ENCODE measurements at places on chromosomes 1 and 21.
A peak's percentile ranks its signal among the peaks of the same experiment; 100 is the strongest.

GRCh38 chr1:242736611-242737010, 212.1 kb upstream of the PLD5 start:
- no peak for DNase-seq

GRCh38 chr1:76474922-76475321, 392.4 kb upstream of the ST6GALNAC5 start:
- DNase-seq, result no peak

- DNase-seq, result no peak
These were observed 49.7 kb downstream of the KCNC4 start for GRCh38 chr1:110259770-110260169.

DNA sequence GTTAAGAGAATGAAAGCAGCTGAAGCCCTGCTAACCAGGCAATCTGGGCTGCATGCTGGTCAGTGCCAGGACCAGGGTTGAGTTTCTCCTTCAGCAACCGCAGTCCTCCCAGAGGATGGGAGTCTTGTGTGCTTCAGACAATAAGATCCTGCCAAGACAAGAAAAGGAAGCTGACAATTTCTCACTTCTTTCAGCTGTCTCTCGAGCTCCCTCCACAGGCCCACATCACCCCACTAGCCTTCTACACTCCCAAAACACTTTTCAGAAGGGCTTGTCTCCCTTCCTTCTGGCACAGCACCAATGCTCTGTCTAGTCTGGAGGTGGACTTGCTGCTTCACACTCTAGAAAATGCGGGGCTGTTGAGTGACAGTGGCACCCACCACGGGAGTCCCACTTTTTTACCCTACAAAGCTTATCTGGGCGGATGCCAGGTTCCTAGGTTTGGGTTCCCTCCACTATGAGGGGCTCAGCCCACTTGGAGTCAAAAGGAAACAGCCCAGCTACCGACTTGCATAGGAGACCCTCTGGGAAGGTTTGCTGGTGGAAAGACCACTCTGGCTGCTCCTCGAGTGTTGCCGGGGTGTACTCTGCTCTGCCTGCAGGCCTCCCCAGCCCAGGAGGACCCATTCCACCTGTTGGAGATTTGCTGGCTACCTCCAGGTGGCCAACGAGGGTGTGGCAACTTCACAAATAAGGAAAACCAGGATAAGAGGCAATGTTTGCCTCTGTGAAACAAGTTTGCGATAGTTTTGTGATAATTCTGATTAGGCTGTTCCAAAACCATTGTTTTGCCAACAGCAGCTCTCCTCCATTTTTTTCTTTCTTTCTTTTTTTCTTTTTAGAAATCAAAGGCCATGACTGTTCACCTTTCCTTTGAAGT, 68.9 kb downstream of the TENT5C start:
- DNase-seq, result no peak

DNA sequence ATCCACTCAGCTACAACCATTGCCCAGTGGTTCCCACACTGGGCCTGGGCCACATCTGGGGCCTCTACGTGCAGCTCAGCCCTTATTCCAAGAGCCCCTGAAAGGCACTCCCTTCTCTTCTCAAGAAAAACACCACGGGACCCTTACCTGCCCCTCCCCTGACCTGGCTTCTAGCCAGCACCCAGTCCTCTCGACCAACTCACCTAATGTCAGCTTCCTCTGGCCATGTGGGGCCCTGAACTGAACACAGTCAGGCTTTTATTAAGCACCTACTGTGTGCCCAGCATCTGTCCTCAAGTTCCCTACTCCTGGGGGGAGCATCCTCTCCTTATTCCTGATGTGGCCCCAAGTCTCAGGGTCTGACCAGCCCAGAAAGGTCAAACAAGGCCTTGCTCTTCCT, 208.4 kb downstream of the MATN1 start:
- no peak for DNase-seq

DNA sequence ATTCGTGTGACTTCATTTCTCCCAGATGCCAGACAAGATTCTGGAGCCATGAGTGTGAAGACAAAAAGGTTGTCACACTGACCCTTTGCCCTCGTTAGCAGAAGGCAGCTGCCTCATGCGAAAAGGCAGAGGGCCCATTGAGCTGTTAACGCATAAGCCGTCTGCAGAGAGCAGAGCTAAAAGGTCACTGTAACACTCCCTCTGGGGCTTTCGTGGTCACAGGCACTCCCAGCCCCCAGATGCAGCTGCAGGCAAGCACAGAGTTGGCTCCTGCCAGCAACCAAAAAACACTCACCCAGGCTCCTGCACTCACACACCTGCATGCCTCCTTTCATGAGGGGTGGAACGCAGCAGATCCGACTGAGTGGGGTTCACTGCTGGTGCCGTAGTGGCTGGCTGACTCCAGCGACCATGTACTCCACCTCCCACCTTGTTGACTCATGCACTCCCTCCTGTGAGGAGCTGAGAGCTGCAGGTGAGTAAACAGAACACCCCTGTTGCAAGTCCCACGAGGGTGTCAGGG, 287.5 kb downstream of the SMYD3 start:
- no peak for DNase-seq

DNA sequence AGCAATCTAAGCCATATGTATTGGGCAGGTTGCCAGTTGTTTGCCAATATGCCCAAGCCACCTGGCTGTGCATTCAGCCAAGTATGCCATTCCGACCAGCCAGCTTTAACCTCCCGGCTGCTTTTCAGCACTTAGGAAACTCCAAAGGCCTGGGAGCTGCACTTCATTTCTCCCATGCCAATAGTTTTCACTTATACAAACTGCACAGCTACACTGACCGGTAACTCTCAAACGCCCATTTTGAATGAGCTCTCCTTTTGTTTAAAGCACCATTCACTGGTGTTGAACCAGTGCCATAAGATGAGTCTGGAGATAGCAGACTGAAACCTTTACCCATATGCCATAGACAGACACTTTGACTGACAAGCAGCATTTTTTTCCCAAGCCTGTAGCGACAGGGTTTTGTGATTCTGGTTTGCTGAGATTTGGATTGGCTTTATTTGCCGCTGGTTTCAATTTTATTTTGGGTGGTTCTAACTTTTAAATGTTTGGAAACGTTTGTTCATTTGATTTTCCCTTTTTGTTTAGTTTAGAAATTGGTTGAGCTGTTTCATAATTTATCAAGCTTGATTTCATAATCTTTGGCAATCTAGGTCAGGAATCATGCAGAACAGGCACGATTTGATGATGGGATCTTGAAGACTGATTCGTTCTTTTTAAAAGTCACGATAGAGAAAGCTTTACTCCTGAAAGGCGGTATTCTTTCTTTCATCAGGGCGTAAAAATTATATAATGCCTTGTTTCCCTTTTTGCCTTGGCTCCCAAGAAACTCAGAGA, 144.6 kb downstream of the NFIA start:
- DNase-seq, result no peak

DNA sequence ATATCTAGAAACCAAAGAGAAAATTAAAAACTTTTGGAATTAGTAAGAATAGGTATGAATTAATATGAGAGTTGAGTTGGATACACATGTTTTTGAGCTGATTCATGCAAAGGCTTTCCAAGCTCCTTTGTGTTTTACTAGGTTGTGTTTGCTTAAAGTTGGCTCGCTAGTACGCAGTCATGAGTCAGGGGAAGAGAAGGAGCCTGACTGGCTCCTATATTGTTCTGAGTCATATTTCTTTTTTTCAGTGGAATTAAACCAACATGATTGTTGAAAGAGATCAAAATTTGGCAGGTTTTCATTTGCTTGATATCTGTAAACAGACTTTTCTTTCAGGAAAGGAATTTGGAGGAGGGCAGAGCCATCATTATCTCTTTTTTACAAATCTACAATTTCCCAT, 66.7 kb downstream of the MAGI3 start:
- DNase-seq, result no peak

GRCh38 chr1:205514211-205515142, 10.0 kb downstream of the CDK18 start:
- no peak for DNase-seq

DNA sequence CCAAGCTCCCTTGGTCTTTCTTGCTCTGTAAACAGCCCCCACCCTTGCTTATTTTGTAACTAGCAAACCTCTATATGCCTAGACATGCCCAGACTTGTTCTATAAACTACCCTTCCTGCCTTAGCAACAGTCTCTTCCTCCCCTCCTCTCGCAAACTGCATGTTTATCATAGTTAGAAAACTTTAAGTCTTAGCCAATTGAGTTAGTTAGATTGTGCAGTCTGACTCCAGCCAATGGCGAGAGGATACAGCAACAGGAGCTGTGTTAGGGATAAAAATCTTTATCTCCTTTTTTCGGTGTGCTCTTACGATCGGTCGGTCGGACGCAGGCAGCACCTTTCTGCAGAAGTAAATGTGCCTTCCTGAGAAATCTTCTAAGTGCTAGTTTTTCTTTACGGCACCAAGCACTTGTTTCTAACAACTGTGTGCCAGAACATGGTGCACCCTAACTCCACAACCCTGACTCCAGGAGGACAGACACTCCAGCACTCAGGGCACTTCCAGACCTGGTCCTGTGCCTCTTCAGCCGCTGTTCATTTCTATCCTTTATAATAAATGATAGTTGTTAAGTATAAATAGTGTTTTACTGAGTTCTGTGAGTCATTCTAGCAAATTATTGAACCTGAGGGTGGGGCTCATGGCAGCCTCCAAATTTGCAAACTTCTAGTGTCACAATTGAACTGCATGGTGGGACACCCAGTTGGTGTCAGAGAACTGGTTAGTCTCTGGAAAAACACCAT, 25.7 kb upstream of the GNG4 start:
- DNase-seq, result no peak

- DNase-seq, result no peak
These were observed 12.6 kb upstream of the MAPKAPK2 start for GRCh38 chr1:206672011-206672688.

DNA sequence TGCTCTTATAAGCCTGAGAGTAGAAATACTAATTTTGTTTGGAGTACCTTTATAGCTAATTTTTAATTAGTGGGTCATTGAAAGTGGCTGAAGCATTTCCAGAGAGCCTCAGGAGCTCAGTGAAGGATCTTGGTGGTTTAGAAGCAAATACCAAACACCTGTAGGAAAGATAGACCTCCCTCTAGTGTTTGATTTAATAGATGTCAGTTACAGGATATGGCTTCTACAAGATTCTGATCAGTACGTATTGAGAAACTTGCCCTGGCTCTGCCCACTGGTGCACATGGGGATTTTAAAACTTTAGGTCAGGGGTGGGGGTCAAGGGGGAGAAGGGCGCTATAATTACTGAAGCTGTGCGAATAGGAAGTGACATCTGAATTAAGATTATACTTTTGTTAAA, 122.2 kb downstream of the POU2F1 start:
- DNase-seq, result no peak

- no peak for DNase-seq
These were observed 13.5 kb downstream of the COL6A1 start for GRCh38 chr21:45994759-45995685.

DNA sequence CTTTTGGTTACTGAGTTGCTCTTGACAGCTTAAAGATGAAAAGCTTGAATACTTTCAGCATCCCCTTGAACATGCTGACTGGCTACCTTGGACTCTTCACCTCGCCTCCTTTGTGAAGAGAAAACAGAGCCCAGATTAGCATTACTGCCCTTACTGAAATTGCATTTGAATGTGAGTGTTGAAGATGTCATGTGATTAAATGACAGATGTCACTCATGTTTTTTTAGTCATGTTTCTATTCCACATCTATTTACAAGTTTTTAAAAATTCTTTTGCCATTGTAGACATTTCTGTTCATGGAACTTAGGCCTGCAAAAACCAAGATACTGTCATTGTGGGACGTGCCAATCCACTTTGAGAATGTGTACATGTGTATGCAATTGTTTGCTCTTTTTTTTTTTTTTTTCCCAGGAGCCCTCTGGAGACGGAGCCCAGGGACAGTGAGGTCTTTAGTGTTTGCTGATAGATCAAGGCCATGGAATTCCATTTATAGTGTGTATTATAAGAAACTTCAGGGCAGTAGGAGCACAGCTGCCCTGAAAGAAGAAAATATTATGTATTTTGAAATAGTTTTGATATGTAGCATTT, 25.7 kb upstream of the IVNS1ABP start:
- DNase-seq, result no peak

DNA sequence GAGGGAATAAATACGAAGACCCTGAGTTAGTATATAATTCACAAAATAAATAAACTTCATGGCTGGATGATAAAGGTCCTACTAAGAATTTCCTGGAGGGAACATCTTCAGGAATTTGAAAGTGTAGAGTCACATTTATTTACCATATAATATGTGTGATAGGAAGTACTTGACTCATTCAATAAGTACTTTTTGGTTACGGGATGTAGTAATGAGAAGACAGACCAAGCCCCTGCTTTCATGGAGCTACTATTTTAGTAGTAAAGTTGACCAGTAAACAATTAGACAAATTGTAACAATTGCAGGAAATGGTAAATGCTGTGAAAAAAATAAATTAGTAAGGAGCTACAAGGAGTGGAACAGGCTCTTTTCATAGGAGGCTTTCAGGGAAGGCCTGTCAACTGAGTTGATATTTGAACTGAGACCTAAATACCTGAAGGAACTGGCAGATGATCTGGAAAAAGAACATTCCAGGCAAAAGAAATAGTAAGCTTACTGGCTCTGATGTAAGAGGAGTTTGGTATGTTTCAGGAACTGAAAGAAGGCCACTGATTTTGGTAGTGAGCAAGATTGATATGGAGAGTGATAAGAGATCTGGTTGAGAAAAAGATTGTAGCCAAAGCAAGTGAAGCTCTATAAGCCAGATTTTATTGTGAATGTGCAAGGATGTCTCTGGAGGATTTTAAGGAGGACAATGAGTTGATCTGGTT, 36.2 kb downstream of the CAMSAP2 start:
- no peak for DNase-seq

GRCh38 chr1:19704247-19705113, 39.8 kb downstream of the HTR6 start:
- peak; percentile 18 for DNase-seq

GRCh38 chr21:37630872-37631271, 264.3 kb downstream of the DYRK1A start:
- no peak for DNase-seq

DNA sequence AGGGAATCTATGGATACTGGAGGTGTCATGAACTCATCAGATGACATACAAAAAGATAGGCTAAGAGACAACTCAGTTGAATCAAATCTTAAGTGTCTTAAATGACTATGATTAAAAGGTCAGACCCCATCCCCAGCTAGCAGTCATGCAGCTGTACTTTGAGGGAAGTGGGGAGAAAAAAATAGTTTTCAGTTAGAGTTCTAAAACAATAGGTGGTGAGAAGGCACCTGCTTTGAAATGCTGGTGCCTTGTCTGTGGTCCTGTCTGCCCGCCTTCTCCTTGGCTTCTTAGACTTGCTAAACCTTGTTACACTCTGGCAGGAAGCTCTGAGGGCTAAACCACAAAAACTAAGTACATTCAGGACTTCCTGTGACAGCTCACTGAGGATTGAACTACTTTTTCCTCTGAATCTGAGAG, 15.3 kb downstream of the CD2 start:
- peak; percentile 59 for DNase-seq

All from stimulated activated CD8-positive, alpha-beta memory T cell treated with anti-CD3 and anti-CD28 coated beads, Interleukin-4, amount 100 ng/mL, for 4 hours (primary cell).